Stimulated activated CD4-positive, alpha-beta T cell treated with anti-CD3 and anti-CD28 coated beads, Interleukin-2, amount 100 ng/mL, for 24 hours (primary cell): ENCODE measurements at places on chromosomes 16 and 17.

DNA sequence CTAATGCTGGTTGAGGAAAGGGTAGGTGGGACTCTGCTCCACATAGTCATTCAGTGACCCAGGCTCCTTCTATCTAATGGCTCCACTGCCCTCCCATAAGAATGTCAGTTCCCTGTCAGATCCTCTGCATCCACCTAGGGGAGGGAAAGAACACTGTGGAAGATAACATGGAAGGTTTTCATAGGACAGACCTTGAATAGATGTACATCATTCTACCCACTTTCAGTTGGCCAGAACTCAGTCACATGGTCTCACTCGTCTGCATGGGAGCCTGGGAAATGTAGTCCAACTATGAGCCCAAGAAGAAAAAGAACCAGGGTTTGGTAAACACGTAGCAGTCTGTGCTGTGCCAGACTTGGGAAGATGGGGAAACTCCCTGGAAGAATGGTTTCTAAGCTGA lies 27.1 kb upstream of the SCNN1B start:
- DNase-seq = no peak

- DNase-seq = peak; percentile 88
Observed at GRCh38 chr17:75271233-75271954, 363 bp upstream of the MIF4GD start.

DNA sequence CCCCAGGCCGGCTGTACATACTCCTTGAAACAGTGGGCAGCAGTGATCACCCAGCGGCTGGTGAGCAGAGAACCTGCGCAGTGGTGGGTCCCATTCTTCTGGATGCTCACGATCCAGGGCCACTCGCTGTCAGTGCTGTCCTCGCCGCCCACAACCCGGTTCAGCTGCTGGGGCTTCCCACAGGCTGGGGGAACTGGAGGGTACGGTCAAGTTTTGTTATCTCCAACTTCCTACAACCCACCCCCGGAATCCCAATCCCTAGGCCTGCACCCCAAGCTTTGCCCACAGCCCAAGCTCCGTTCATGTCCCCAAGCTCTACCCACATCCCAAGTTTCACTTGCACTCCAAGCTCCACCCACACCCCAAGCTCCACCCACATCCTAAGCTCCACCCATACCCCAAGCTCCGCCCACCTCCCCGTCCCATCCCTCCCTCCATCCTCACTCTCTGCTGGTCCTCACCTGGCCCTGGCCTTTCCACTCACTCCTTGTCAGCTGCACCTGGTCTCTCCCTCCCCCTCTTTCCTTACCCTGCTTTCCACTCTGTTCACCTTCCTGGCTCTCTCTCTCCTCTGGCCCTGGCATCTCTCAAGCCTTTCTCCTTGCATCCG lies 1.8 kb downstream of the PRSS22 start:
- no peak for DNase-seq

DNA sequence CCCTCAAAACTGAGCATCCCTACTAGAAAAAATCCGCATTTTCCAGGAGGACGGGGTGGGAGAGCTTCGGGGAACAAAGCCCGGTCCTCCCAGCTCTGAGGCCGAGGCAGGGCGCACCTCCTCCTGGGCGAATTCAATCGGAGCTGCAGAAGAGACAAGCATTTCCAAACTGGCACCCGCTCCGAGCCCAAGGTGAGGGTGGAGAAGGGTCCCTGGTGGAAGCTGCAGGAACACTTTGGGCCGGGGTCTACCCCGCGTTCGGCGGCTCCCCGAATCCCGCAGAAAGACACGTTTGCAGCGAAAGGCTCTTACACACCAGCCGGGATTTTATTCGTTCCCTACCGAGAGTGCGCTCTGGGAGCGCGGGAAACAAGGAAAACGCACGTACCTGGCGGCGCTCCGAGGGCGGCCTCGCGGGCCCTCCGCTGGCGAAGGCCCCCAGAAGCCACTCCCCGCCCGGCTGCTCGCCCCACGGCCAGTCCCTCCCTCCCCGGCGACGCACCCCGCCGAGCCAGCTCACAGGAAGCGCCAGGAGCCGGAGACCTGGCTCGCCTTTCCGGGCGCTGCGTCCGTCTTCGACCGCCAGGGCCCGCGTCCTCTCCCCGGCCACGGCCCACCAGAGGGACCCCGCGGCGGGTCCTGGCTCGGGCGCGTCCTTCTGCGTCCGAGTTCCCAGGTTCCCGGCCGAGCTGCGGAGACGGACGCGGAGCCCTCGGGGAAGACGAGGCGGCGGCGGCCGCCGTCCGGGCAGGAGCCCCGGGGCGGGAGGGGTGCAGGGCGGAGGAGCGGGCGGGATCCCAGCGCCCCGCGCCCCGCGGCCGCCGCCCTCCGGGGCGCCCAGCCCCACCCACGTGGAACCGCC lies 49.8 kb upstream of the BAHCC1 start:
- peak; percentile 49 for DNase-seq

DNA sequence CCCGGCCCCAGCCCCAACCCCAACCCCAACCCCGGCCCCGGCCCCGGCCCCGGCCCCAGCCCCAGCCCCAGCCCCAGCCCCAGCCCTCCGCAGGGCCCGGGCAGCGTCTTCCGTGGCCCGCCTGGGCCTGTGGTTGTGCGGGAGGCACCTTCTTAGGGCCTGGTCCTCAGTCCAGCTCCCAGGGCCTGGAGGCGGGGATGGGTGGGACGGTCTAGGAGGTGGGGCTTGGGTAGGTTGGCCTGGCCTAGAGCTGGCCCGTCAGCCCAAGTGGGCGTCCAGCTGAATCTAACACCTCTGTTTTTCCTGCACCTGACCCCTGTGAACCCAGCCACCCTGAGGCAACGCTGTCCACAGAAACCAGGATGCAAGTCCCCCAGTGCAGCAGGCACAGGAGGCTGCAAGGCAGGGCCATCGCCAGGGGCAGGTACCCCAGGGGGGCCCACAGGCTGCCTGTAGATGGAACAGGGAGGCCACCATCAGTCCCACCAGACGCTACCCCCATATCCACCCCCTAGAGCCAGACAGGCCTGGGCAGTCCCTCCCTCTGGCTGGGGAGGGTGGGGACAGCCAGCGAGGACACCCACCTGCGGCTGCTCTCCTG lies 8.8 kb downstream of the MSLN start:
- no peak for DNase-seq

GRCh38 chr17:58337600-58338453 lies 9.2 kb upstream of the TSPOAP1 start:
- peak; percentile 93 for DNase-seq

DNA sequence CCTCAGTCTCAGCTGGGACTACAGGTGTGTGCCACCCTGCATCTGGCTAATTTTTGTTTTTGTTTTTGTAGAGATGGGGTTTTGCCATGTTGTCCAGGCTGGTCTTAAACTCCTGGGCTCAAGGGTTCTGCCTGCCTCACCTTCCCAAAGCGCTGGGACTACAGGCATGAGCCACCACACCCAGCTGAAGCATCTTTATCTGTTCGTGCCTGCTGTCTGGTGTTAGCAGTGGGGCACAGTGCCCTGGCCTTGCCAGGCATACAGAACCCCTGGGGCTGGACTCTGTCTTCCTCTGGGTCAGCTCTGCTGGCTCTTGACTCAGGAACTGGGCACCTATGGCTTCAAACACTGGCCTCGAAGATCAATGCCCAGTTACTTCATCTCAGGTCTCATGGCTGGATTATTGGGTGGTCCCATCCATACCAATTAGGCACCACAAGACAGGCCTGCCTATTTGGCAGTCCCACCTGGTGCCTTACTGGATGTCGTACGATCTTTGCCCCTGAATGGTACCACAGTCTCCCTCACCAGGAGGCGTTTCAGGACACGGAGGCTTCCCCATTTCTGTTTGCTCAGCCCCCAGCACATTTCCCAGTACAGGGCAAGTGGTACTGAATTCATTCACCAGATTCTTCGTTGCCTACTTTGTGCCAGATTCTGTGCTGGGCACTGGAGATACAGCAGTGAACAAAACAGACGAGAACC lies 99.3 kb downstream of the RAB11FIP4 start:
- DNase-seq = no peak

DNA sequence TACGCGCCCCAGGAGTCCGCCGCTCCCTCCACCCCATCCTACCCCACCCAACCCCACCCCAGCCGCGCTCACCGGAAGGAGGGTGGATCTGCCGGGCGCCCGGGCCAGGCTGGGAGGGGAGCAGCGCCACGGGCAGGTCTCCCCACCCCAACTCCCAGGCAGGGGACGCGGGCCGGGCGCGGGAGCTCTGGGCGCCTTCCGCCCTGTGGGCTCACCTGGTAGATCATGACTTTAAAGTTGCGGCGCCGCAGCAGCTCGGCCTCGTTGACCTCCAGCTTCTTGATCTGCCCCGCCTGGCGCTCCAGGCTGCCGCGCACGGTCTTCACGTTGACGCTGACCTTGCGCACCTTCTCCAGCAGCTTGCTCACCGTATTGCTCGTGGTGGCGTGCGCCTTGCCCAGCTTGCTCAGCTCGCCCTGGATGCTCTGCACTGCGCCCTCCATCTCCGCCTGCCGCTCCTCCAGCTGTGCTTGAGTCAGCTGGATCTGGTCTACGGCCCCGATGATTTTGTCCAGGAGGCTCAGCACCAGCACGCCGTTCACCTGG lies 571 bp downstream of the CAVIN1 start:
- DNase-seq = peak; percentile 51

DNA sequence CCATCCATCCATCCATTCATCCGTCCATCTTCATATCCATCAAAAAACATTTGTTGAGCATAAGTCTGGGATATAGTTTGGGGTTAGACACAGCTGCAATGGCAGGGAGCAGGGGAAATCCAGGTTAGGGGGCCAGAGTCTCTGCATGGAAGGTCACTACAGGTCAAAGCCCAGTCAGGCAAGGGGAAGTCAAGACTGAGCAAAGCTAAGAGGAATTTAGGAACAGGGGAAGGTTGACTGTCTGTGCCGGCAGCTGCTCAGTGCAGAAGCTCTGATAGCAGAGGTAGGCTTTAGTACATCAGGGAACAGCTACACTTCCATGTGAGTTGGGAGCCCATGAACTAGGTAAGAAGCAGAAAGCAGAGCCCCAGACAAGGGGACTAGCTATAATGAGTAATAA lies 68.1 kb downstream of the IRF8 start:
- no peak for DNase-seq

DNA sequence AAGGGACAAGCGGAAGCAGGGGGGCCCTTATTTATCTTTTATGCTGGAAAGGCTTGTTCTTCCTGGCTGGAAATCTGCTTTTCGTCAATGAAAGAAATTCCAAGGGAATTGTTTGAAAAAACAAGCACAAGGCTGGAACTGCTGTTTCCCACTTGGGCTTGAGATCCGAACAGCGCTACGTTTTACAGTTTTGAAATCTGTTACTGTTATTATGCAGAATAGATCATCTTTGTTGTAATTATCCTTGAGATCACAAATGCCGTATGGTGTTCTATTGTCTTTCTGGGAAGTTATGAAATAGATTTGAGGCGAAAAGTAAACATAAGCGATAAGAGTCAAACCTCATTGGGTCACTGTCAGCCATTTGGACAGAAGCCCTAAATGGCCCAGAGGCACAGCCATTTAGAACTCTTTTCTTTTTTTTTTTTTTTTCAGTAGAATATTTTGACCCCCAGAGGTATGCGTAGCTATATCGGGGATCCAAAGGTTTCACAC lies 223.3 kb downstream of the IRX3 start:
- DNase-seq = no peak

DNA sequence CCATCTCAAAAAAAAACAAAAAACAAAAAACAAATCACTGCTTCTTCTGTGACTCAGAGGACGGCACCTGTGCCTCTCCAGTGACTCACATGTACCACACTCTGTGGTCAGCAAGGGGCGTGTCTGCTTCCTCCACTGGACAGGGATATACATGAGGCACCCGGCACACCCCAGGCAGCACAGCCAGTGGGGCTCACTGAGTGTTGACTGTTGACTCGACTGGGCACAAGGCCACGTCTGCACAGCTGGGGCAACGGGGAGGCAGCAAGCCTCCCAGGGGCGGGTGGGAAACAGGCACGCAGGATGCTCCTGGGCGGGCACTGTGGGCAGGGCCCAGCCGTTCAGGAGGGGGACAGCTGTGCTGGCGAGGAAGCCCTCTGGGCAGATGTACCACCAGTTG lies 64.1 kb downstream of the TIMM22 start:
- DNase-seq = no peak

- DNase-seq = no peak
Observed at GRCh38 chr17:278676-279059, 73.9 kb downstream of the RPH3AL start.

DNA sequence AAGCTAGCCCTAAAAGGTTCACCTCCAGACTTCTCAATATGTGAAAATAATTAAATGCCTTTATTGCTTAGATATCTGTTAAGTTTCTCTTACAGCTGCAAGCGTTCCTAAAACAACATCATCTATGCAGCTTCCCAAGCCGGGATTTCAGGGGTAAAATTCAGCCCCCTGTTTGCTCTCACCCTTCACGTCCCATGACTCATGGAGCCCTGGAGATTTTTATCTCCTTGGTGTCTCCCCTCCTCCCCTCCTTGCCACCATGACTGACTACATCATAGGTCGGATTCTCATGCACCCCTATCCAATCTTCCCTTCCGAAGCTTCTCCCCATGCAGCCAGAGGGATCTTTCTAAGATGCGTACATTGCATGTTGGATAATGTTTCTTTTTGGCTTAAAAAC lies 21.0 kb upstream of the CACNG4 start:
- DNase-seq = no peak

DNA sequence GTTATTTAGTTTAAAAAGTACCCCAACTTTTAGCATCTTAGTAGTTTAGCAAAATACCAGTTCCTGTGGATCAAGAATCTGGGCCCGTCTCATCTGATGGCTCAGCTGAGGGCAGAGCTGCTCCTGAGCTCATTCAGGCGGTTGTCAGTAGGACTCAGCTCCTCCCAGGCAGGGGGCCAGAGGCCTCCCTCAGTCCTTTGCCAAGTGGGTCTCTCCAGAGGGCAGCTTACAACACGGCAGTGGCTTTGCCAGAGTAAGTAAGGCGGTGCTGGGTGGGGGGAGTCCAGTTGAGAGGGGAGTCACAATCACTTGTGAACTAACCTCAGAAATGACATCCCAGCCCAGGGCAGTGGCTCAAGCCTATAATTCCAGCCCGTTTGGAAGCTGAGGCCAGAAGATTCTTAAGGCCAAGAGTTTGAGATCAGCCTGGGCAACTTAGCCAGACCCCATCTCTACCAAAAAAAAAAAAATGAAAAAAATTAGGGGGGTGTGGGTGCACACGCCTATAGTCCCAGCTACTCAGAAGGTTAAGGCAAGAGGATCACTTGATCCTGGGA lies 81.5 kb upstream of the MED9 start:
- no peak for DNase-seq

DNA sequence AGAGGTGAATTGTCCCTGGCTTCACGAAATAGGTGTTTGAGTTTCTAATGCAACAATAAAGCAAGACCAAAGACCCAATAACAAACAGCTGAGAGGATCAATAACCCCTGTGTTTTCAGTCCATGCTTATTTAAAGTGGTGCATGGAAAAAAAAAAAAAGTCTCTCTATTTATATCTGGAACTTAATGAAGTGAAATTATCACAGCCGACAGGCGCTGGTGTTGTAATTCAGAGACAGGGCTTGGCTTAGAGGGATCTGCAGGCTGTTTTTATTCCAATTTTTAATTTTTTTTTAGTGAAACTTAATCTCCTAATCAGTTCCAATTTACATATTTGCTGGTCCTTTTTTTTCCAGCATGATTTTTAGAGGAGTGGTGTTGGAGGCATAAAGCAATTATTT lies 858.2 kb upstream of the SOX9 start:
- no peak for DNase-seq

GRCh38 chr16:80480664-80481063 lies 60.1 kb upstream of the DYNLRB2 start:
- no peak for DNase-seq
